Naive thymus-derived CD8-positive, alpha-beta T cell (primary cell): ENCODE measurements at places on chromosomes 2 and 18. TPM values are rescaled to one million over a fixed set of nuclear protein-coding genes. Genes with fewer than 3 reads are reported as not detected.

The PAIP2B gene
- total RNA-seq, result 12.2 TPM

The ALS2 gene
- 14.2 TPM for total RNA-seq

The SERPINB13 gene
- total RNA-seq, result not detected

The TDRD15 gene
- total RNA-seq, result not detected

The ANKRD30B gene
- total RNA-seq, result not detected

The CFAP53 gene
- total RNA-seq, result 1.2 TPM

The SUPT7L gene
- total RNA-seq, result 52.0 TPM

The EML6 gene
- total RNA-seq, result 3.3 TPM

The RUFY4 gene
- 0.16 TPM for total RNA-seq

The MAP4K3 gene
- 18.9 TPM for total RNA-seq

The GBX2 gene
- total RNA-seq, result not detected

GRCh38 chr2:9739531-9739964, 103.7 kb upstream of the TAF1B start:
- H3K4me1 ChIP-seq, result peaks cover 31% of the 10 kb centered on the region
- peak; percentile 31 for DNase-seq
- H3K27ac ChIP-seq, result peak overlapping the region; percentile 81
- H3K4me3 ChIP-seq, result peak overlapping the region; percentile 93
- H3K36me3 ChIP-seq, result no peaks in the 10 kb centered on the region

- H3K27me3 ChIP-seq, result peaks cover 36% of the 10 kb centered on the region
- H3K4me3 ChIP-seq, result peak overlapping the region; percentile 83
- H3K4me1 ChIP-seq, result peaks cover 18% of the 10 kb centered on the region
- H3K36me3 ChIP-seq, result no peaks in the 10 kb centered on the region
- DNase-seq, result peak; percentile 32
- H3K27ac ChIP-seq, result no peak overlapping the region
These were observed 453 bp upstream of the ANTXR1 start for GRCh38 chr2:69012310-69013141.

DNA sequence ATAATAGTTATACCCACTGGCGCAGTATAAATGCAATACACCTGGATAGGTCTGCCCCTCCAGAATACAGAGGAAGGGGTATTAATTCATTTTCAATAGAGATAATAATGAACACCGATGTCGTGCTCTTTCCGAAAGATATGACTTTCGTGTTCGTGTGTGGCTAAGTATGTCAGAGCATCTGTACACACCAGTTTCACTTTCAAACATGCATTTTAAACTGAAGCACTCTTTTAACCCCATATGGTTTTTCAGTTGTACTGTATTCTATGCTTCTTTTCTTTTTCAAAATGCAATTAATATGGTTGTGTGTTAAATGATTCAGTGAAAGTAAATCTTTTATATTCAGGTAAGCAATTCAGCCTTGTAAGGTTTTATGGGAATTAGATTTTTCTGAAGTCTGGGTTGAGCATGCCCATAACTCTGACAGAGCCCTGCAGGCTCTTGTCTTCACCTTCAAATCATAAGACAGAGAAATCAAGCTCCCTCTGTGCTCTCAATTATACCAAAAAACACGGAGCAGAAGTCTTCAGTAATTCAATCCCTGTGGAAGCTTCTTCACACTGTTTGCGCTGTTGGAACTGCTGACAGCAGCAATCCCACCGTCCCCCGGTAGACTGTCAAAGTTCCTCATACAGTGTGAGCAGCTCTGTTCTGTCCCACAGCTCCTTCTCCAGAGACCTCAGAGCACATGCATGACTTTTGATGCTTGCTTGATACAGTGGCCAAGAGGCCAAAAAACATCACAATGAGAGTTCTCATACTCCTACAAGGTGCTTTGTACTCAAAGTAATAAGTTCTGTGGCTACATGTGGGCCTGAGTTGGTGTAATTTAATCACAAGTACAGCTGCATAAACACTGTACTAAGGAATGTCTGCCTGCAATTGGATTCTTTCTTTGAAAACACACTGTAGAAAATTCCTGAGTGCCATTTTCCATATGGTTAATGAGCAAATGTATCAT, 186.8 kb downstream of the ZNF521 start:
- H3K4me1 ChIP-seq, result peaks cover 22% of the 10 kb centered on the region
- H3K27ac ChIP-seq, result no peak overlapping the region
- peak overlapping the region; percentile 71 for H3K4me3 ChIP-seq

GRCh38 chr2:63530704-63531279, 57.5 kb downstream of the WDPCP start:
- H3K4me1 ChIP-seq, result peaks cover 5% of the 10 kb centered on the region
- H3K27me3 ChIP-seq, result no peaks in the 10 kb centered on the region
- no peak overlapping the region for H3K4me3 ChIP-seq
- DNase-seq, result no peak

GRCh38 chr2:240644171-240644651, 18.9 kb downstream of the GPR35 start:
- H3K27ac ChIP-seq, result no peak overlapping the region
- no peaks in the 10 kb centered on the region for H3K36me3 ChIP-seq

GRCh38 chr2:212843409-212844199, 305.0 kb upstream of the ERBB4 start:
- H3K27ac ChIP-seq, result no peak overlapping the region
- H3K4me1 ChIP-seq, result no peaks in the 10 kb centered on the region
- H3K4me3 ChIP-seq, result no peak overlapping the region
- no peaks in the 10 kb centered on the region for H3K36me3 ChIP-seq
- no peak for DNase-seq

GRCh38 chr2:43230351-43230885, 4.0 kb upstream of the ZFP36L2 start:
- H3K4me1 ChIP-seq, result peaks cover 45% of the 10 kb centered on the region
- no peak overlapping the region for H3K4me3 ChIP-seq
- peaks cover 8% of the 10 kb centered on the region for H3K36me3 ChIP-seq
- no peaks in the 10 kb centered on the region for H3K27me3 ChIP-seq
- no peak for DNase-seq

- H3K36me3 ChIP-seq, result no peaks in the 10 kb centered on the region
- DNase-seq, result no peak
- H3K27me3 ChIP-seq, result peaks cover 24% of the 10 kb centered on the region
- no peak overlapping the region for H3K27ac ChIP-seq
- no peak overlapping the region for H3K4me3 ChIP-seq
These were observed 100.1 kb downstream of the MRO start for GRCh38 chr18:50719471-50720324.

DNA sequence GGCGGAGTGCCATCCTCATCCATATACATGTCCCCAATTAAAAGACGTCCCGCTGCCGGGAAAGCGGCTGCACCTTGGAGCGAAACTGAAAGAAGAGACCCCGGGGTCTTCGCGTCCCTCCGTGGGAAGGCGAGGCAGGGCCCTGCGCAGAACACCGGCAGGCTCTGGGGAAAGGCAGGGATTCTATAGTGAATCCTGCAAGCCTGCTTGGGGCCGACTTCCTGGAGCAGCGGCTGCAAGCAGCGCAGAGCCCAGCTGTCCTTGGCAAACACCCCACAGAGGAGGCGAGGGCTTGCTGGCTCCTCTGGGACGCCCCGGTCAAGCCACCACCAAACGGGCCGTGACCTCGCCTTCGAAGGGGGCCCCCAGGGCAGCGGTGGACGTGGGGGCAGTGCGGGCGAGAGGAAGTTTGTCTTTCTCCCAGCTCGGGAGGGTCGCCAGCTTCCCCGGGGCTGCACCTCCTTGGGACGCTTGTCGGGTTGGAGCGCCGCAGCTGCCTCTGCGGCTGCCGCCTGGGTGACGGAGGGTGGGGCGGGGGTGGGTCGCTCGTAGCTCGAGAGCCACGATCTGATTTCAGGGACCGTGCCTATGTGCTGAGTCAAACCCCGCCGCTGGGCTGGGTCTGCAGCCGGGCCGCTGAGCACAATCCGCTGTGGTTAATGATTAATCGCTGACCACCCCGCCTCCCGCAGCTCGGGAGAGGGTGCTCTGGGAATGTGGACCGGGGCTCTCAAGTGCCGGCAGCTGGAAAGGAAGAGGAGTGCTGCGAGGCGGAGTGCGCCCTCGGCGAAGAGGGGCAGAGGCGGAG, 486 bp upstream of the GPR39 start:
- no peak overlapping the region for H3K27ac ChIP-seq
- peaks cover 4% of the 10 kb centered on the region for H3K36me3 ChIP-seq
- H3K27me3 ChIP-seq, result peaks cover 56% of the 10 kb centered on the region
- H3K4me3 ChIP-seq, result no peak overlapping the region
- H3K4me1 ChIP-seq, result no peaks in the 10 kb centered on the region

GRCh38 chr2:110866466-110866865, 134.1 kb downstream of the ACOXL start:
- H3K4me1 ChIP-seq, result peaks cover 46% of the 10 kb centered on the region
- H3K27me3 ChIP-seq, result no peaks in the 10 kb centered on the region
- DNase-seq, result no peak

- no peaks in the 10 kb centered on the region for H3K36me3 ChIP-seq
- no peak for DNase-seq
- no peak overlapping the region for H3K27ac ChIP-seq
- no peak overlapping the region for H3K4me3 ChIP-seq
These were observed 33.0 kb upstream of the RPL37A start for GRCh38 chr2:216465579-216466195.

GRCh38 chr2:235909358-235909757, 258.8 kb downstream of the GBX2 start:
- H3K27ac ChIP-seq, result no peak overlapping the region
- no peak for DNase-seq
- peaks cover 9% of the 10 kb centered on the region for H3K27me3 ChIP-seq
- H3K4me1 ChIP-seq, result no peaks in the 10 kb centered on the region
- no peaks in the 10 kb centered on the region for H3K36me3 ChIP-seq

DNA sequence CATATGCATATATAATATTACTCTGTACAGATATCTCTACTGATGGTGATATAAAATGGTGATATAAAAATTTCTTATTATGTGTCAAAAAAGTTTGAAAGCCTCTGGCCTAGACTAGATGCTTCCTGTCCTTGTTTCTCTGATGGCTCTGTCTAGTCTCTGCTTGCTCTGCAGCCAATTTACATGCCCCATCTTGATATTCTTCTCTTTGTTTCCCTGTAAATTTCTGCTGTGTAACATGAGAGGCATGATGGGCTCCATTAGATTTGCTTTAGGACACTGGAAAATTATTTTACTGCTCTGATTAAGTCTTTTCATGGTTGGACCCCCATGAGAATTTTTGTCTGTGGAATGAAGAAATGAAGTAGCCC, 24.3 kb downstream of the BABAM2 start:
- H3K27me3 ChIP-seq, result no peaks in the 10 kb centered on the region
- H3K4me1 ChIP-seq, result peaks cover 21% of the 10 kb centered on the region
- H3K36me3 ChIP-seq, result peaks cover 14% of the 10 kb centered on the region
- no peak for DNase-seq
- H3K27ac ChIP-seq, result no peak overlapping the region
- no peak overlapping the region for H3K4me3 ChIP-seq

- H3K4me3 ChIP-seq, result no peak overlapping the region
- peaks cover 13% of the 10 kb centered on the region for H3K27me3 ChIP-seq
- no peak for DNase-seq
- no peaks in the 10 kb centered on the region for H3K36me3 ChIP-seq
- H3K4me1 ChIP-seq, result no peaks in the 10 kb centered on the region
- no peak overlapping the region for H3K27ac ChIP-seq
These were observed 77.3 kb downstream of the SOCS6 start for GRCh38 chr18:70366174-70366573.

DNA sequence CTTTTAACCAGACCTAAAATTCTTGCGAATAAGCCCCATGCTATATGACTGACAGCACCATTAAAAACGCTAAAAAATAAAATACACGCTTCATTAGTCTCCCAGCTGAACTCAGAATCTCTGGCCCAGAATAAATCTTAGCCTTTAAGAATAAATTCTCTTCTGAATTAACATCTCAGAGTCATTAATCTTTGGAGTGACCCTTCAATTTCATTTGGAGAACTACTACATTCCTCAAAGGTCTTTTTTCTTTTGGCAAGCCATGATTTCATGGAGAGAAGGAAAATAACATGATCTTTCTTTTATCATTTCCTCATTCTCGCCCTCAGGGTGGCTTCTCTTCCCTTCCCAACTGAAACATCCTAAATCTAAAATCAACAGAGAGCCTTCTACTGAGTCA, 259.0 kb downstream of the AFF3 start:
- no peak for DNase-seq
- H3K27me3 ChIP-seq, result no peaks in the 10 kb centered on the region
- H3K27ac ChIP-seq, result no peak overlapping the region
- H3K4me3 ChIP-seq, result no peak overlapping the region
- no peaks in the 10 kb centered on the region for H3K36me3 ChIP-seq
- H3K4me1 ChIP-seq, result peaks cover 8% of the 10 kb centered on the region

DNA sequence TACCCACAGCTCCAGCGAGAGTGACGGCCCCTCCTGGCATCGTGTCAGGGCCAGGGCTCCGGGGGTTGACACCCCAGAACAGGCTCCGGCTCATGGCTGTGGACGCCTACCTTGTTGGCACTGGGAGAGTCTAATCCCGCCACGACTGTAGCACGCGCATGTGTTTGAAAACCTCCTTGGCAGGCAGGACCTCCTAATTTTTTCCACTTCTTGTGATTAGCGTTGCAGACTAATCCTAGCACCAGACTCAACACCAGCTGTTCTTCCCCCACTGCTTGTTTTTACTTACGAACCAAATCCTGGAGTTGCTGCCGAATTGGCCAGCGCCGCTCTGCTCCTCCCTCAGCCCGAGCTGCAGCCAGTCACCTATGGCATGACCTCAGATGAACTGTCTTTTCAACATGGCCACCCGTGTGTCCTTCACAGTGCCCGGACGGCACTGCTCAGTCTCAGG, 110.7 kb downstream of the KLHL29 start:
- peaks cover 22% of the 10 kb centered on the region for H3K4me1 ChIP-seq
- no peaks in the 10 kb centered on the region for H3K36me3 ChIP-seq
- H3K27me3 ChIP-seq, result no peaks in the 10 kb centered on the region

GRCh38 chr2:100427111-100427510, 9.6 kb upstream of the CHST10 start:
- peaks cover 6% of the 10 kb centered on the region for H3K4me1 ChIP-seq
- no peak overlapping the region for H3K4me3 ChIP-seq
- H3K36me3 ChIP-seq, result peaks cover 5% of the 10 kb centered on the region
- H3K27ac ChIP-seq, result no peak overlapping the region

- H3K4me3 ChIP-seq, result no peak overlapping the region
- H3K27me3 ChIP-seq, result peaks cover 6% of the 10 kb centered on the region
- peaks cover 10% of the 10 kb centered on the region for H3K4me1 ChIP-seq
- no peak for DNase-seq
These were observed 101.5 kb upstream of the SETBP1 start for GRCh38 chr18:44579028-44579702.

- no peak overlapping the region for H3K4me3 ChIP-seq
- DNase-seq, result no peak
- H3K27ac ChIP-seq, result no peak overlapping the region
- H3K36me3 ChIP-seq, result no peaks in the 10 kb centered on the region
- H3K4me1 ChIP-seq, result peaks cover 4% of the 10 kb centered on the region
These were observed 21.8 kb upstream of the RPIA start for GRCh38 chr2:88669482-88670214.

GRCh38 chr2:238313289-238313990, 6.9 kb upstream of the TRAF3IP1 start:
- DNase-seq, result no peak
- no peaks in the 10 kb centered on the region for H3K36me3 ChIP-seq
- no peaks in the 10 kb centered on the region for H3K4me1 ChIP-seq
- H3K27me3 ChIP-seq, result peaks cover 2% of the 10 kb centered on the region

GRCh38 chr2:120432976-120433815, 87.3 kb downstream of the INHBB start:
- no peak for DNase-seq
- H3K36me3 ChIP-seq, result no peaks in the 10 kb centered on the region

- peaks cover 14% of the 10 kb centered on the region for H3K4me1 ChIP-seq
- no peaks in the 10 kb centered on the region for H3K36me3 ChIP-seq
- H3K27me3 ChIP-seq, result peaks cover 9% of the 10 kb centered on the region
- H3K4me3 ChIP-seq, result no peak overlapping the region
- H3K27ac ChIP-seq, result no peak overlapping the region
- DNase-seq, result no peak
These were observed 29.9 kb downstream of the LYPD6B start for GRCh38 chr2:149068225-149068995.
